ENCODE measurements at places on chromosomes 1 and 21.

DNA sequence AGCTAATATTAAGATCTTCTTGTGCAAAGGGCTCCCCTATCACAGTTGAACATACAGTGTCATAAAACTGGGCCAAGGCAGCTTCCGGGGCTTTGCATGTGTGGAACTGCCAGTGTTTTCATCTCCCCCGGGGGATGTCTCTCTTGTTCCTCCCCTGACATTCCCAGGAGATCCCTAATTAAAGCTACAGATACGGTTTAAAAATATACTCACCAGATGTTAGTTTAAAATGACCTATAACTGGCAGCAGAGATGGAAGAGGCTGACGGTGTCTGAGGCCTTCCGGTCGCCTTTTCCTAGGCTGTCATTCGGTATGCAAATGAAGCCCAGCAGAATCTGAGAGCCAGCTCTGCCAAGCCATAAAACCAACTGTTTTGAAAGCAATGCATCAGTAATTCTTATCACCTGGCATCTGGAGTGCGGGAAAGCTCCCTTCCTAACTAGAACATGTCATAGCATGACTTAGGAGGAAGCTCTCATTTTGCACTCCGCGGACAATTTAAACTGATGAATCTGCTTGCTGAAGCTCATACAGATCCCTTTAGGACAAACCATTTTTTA, 436.5 kb upstream of the VAMP3 start:
- DNase-seq: no peak

DNA sequence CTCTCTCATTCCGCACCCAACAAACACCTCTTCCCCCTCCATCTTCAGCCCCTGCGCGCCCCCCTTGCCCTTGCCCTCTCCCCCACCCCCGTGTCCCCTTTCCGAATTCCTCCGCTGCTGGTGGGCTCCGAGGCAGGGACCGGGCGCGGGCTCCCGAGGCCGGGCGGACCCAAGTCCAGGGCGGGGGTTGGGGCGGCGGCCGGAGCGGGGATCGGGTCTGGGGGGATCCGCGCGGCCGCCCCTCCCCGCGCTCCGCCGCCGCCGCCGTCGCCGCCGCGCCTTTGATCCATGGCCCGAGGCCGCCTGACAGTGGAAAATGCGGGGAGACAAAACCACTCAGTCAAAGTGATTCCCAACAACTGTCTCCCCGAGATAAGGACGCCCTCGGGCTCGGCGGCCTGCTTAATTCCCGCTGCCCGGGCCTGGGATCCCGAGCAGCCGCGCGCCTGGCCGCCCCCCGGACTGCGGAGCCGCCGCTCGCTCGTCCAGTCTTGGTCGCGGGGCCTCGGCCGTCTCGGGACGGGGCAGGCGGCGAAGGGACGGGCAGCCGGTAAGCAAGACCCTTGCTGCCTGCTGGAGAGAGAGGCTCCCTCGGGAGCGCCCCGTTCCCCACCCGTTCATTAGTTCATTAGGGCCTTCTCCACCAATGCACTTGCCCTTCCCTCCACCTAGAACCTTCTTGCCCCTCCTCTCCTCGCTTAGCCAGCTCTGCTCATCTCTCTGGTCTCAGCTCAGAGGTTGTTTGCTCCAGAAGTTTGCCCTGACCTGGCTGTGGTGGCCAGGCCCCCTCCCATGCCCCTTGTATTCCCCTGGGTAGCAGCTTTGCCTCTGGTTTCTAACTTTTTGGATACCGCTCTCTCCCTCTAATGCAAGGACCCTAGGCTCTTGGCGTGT, 86.4 kb downstream of the PAX7 start:
- DNase-seq: no peak

DNA sequence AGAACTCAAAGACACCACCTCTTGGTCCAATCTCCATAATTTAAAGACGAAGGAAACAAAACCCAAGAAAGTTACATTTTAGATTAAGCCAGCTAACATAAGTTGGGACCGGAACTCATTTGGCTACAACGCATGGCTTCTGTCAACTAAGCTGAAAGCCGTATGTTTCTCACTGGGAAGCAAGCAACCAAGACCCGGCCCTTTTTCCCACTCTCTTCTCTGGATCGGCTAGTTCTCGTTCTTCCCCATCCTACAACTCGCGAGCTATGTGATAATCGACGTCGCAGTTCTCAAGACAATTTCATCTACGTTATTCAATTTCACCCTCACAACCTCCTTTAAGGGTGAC, 601 bp downstream of the CCT8 start:
- no peak for DNase-seq

GRCh38 chr1:167752219-167752985, 30.6 kb downstream of the MPZL1 start:
- DNase-seq: no peak

GRCh38 chr1:116104667-116105066, 6.5 kb upstream of the MAB21L3 start:
- no peak for DNase-seq

DNA sequence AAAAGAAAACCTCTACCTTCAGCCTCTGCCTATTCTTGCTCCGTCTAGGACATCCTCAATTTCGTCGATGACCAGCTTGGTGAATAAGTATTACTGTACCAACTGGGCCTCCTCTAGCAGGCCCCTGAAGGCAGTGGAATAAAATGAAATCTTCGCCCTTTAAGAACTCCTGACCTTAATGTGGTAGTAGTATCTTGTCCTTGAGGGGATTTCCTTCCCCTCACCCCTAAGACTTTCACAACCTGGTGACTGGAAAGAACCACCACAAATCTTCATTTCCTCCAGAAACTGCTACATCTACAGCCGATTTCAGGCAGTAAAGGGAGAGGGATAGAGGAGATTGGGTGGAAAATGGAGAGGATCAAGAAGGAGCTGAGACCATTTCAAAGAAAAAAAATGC, 1.6 kb upstream of the HAX1 start:
- DNase-seq: no peak

GRCh38 chr1:169128562-169128961, 22.1 kb downstream of the ATP1B1 start:
- DNase-seq: no peak

DNA sequence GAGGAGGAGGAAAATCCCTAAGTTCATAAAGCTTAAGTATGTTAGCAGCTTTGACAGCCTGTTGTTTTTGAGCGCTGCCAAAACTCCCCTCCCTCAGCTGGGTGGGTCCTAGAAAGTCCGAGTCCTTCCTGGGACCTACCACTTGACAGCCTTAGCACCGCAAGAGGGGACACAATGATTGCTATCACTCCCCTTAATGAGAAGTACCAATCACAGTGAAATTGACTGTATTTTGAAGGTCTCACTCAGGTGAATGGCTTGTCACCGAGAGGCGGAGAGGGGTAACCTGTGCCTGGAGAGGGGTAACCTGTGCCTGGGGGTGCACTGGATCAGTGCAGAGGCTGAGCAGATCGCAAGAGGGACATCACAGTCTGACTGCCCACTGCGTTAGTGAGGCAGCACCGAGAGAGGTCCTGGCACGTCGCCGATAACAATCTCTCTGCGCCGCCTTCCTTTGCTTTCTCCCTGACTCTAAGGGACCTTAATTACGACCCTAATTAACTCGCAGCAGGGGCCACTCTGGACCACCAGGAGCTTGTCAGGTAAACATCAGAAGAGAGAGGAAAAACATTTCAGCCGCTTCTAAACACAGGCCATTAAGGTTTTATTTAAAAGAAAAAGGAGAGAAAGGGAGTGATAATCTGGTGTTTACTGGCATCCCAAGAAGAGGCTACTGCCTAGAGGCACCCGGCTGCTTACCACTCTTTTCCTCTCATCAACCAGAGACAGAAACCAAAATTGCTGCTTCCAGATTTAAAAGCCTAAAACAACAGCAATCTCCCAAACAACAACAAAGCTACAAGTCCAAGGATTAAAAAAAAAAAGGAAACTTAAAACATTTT, 25.7 kb upstream of the KCNK1 start:
- DNase-seq: no peak

- peak; percentile 34 for DNase-seq
Observed at GRCh38 chr1:184386312-184387068, at the start of gene C1orf21. C1orf21 (plus strand) TSS chr1:184387029; CDS start chr1:184477510, 90,481 bp downstream.
